NCI-H446 treated with DMSO at 0.1 percent for 48 hours (cell line): ENCODE measurements at places on chromosomes 2 and 18.

DNA sequence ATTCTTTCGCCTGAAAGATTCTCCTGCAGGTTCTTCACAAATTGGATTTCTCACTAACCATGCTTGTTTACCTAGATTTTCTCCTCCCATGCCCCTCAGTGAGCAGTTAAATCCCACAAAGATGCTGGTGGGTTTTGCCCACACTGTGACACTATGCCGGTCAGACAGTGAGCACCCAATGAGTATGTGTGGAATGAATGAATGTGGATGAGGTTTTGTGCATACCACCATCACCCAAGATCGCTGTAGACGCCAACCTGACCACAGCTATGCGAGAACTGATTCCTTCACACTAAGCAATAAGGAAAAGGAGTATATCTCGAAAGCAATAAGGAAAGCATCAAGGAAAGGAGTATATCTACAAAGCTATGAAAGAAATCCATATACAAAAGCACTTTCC, 116.7 kb downstream of the PID1 start:
- DNase-seq = no peak

DNA sequence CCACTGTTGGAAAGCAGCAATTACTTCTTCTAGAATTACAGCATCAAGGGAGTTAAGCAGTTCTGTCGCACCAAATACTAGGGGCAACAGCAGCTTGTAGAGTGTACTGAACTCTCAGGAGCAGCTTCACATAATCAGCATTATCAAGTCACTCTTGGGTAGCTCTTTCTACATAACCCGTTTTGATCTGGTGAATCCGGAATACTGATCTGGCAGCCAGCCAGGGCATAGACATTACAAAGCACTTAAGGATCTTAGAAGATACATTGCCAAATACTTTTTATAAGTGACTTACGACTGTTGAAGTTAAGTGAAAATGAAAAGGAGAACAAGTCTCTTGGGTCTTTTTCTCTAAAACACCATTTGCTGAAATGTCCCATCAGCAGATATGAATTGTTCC, 73.2 kb upstream of the NETO1 start:
- DNase-seq = no peak

- peak; percentile 43 for DNase-seq
Observed at GRCh38 chr2:47771211-47771610, 11.7 kb upstream of the MSH6 start.

DNA sequence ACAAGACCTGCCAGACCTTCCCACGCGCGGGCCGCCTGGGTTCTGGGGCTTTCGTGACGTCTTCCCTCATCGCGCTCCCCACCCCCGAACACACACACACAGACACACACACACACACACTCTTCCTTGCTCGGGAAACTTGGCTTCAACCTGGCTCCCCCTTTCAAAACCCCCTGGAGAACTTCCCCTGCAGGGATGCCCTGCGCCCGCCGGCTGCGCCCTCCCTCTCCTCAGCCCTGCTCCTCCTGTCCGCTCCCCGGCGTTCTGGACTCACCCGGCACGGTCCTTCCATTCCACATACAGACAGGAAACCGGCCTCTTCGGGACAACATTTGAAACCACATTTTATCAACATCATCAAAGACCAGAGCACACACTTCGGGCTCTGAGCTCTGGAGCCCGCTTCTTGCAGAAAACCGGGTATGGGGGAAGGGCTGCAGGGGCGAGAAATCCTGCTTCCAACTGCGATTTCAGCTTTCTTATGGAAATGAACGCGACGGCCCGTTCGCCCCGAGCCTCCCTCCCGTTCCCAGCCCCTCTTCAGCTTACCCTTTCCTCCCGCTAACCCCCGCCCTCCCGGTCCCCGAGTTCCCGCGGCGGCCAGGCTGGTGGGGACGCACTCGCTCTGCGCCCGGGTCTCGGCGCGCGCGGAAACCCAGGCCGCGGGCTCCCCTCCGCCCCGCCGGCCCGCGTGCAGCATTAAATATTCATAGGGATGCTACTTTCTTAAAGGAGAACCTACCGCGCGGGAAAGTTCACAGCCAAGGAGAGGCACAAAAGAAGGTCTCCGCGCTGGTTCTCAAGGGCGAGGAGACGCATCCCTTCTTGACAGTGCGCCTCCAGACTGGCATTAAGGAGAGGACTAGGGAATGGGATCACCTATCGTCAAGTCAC, 18.3 kb downstream of the POU3F3 start:
- DNase-seq = no peak

- DNase-seq = no peak
Observed at GRCh38 chr2:71715951-71716696, 262.8 kb downstream of the DYSF start.

DNA sequence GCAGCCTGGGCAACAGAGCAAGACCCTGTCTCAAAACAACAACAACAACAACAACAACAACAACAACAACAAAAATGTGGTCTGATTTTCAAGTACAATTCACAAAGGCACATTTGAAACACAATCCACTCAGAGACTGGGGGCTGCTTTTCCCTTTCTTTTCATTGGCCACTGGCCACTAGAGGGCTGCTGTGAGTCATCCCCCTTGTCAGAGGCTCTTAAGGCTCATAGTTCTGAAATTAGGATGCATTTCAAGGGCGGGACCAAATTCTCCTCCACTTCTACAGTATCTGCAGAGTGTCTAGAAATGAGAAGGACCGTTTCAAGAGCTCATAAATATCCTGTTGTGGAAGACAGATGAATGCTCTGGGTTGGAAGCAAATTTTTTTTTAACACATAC, 285.4 kb downstream of the NRXN1 start:
- DNase-seq = no peak
